Activated T-helper 1 cell treated with Interleukin-2 at 50 U/mL for 16 hours (primary cell): ENCODE measurements at places on chromosomes 3 and 15.

DNA sequence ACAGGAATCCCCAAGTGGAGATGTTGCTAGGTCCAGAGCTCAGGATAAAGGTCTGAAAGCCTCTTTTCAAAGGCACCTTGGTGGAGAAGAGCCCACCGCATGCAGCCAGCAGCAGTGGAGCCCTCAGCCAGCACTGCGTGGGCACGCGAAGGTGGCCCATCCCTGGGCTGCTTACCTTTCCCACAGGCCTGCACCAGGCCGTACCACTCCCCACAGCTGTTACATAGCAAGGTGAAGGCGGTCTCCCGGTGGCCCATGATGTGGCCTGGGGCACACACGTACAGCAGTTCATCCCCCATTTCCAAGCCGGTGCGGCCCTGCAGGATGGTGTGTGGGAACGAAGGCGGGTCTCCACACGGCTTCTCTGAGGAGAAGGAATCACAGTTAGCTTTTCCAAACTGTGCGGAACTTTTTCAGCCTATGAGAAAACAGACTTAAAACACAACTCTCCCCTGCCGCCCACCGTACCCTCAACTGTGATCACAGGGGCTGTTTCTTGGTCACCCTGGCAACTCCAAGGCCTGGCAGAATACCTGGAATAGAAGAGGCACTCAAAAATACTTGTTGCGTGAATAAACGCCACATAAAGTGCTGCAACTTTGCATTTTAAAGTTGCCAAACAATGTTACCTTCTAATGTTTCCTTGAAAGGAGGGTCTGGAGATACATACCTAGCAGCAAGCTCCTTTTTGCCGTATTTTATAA, 43.7 kb downstream of the SUSD5 start:
- no peak for DNase-seq

DNA sequence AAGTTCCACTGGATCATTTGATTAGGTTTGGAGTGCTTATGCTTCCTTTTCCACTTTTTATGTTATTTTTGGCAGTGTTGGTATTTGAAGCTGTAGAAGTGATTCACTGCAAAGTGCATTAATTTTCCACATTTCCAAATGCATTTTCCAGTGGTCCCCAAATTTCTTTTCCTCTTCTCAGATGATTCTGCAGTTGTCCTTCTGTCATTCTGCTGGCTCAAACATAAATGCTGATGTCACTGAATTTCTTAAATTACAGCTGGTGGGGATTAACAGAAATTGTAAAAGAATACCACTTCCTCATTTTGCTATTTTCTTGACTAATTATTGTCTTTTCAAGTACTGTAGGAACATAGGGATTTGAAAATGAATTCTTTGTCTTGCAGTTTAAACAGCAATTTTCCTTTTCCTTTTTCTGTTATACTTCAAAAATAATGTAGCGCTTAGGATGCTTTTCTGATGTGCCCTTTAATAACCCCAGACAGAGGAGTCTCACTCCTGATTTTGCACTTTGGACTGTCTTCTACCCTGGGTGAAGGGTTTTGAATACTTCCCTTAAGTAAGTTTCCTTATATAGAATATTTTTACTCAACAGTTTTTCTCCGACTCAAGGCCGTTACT, 25.0 kb downstream of the MITF start:
- no peak for DNase-seq

- no peak for DNase-seq
Observed at GRCh38 chr3:174356596-174356995, 502.5 kb upstream of the NAALADL2 start.

- no peak for DNase-seq
Observed at GRCh38 chr3:30629746-30630145, 23.3 kb downstream of the TGFBR2 start.

DNA sequence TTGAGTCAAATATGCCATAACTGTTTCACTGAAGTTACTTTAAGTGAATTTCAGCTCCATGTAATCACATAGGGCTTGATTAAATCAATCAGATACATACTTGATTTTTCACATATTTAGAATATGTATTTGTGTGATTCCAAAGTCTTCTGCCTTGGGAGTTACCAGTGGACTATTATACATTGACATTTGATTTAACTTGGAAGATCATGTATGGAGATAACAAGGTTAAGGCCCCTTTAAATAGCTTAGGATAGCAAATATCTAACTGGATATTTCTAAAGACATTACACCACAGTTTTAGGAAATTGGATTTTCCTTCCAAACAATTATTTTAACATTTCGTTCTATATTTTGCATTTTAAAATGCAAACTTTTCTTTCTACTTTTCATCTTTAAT, 405.0 kb downstream of the RAP2B start:
- DNase-seq = no peak

GRCh38 chr3:53994986-53995603, 103.4 kb upstream of the SELENOK start:
- DNase-seq = no peak

GRCh38 chr3:84680700-84681099, 278.1 kb upstream of the CADM2 start:
- DNase-seq = no peak

DNA sequence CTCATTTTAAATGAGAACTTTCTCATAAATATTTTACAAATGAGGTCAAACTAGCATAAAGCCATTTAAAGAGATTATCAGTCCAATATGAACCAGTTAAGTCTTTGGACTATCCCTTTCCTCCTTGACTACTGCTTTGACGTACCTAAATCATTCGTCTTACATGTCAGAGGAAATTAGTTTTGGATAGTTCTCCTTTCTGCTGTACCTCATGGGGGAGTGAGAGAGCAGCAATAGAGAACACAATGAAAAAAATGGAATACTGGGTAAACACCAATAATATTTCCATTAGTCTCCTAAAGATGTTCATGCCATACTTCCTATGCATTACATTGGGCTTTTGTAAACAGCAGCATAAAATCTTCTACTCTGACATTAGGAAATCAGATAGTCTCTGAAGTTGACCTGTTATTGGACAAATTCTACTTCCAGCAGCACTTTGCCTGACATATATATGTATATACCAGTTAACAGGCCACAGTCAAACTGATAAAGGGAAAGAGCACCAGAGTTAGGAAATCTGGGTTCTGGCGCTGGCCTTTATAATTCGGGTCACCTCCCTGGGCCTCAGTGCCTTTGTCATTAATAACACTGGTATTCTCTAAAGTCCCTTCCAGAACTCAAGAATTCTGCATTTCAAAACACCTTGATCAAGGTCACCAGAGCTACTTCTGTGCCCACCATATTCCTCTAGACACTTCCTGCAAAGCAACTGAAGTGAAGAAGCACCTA, 26.8 kb downstream of the TIMMDC1 start:
- DNase-seq = no peak

DNA sequence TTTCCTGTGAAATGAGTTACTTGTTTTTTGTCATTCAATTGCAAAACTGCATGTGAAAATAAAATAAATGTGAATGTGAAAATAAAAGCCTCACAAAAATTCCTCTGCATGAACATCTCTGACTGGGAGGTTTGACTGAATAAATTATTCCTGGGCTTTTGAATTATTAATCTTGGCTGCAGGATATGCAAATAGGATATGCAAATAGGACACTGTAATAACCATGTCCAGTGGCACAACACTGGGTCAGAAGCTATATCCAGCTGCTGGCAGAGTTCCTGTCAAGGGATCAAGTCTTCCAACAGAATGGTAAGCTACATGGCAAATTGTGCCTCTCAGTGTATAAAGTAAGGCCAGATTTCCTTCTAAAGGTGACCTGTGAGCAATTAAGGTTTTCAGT, at the start of gene SUCNR1:
Gene SUCNR1, plus strand, starts transcription at position 246 of the 400 bp plus-strand sequence. CDS start 6,250 bp downstream, outside the sequence.
- no peak for DNase-seq
